ENCODE measurements at places on chromosomes 16 and 17. TPM values are rescaled to one million over a fixed set of nuclear protein-coding genes. Genes with fewer than 3 reads are reported as not detected.

DNA sequence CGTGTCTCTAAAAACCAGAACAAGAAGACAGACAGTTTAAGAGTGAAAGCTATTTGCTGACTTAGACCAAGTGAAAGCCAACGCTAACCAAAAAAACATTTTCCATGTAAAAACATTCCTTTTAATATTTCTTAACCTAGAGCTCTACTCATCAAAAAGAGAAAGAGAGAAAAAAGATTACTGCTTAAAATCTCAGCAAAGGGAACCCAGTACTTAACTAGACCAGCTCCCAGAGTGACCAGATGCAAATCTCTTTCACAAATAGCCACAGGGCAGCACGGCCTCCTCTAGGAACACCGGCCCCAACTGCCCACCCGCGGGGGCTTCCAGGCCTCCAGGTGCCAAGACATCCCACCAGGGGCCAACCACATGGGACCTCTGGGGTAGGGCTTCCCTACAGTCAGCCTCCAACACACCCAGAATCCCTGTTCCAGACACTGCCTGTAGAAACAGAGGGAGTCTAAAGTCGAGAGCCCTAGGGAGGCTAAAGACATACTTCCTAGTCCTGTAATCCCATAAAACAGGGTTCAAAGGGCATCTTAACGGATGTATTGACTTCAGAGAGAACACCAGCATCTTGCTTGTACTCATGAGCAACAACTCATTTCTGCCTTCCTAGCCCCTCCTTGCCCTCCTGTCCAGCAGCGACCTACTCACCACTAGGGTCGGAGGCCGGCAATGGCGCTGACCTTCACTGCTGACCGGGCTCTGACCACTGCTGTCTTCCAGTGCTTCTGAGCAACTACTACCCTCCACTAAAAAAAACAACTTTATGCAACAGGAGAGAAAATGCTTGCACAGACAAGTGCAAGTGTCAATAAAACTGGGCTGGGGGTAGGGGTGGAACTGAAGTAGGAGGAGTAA is 21.3 kb downstream of the ZCCHC14 start:
- H3K36me3 ChIP-seq = no peaks in the 10 kb centered on the region
- no peak overlapping the region for H3K4me3 ChIP-seq
- no peak for DNase-seq
- H3K4me1 ChIP-seq = peaks cover 1% of the 10 kb centered on the region
- no peaks in the 10 kb centered on the region for H3K27me3 ChIP-seq
- no peak overlapping the region for H3K27ac ChIP-seq

DNA sequence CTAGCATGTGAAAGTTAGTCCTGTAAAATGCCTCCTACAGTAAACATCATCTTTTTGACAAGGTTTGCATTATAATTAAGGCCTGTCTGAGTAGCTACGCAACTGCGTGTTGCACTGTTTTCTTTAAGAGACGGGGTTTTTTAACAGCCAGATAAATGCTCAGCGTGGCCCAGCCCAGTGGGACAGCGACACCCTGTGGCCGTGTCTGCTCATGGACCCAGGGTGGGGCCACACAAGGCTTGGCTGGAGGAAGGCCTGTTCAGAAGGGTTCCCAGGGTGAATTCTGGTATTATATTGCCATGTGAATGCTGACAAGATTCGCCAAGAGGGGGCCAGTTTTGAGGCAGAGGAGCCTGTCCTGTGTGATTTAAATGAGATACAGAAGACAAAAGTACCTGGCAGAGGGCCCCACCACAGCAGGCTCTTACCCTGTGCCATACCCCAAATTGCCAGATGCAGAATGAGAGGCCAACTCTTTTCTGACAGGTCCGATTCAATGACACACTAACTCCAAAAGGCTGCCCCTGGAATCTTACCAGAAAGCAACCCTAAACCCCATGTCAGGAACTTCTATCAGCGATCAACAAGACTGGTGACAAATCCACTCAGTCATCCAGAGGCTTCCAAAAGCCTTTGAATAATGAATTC is 65.9 kb upstream of the IRX6 start:
- no peak overlapping the region for H3K4me3 ChIP-seq
- peak; percentile 41 for DNase-seq
- H3K4me1 ChIP-seq = peaks cover 1% of the 10 kb centered on the region
- H3K27ac ChIP-seq = no peak overlapping the region

Gene NATD1
- 1.4 TPM for total RNA-seq

Gene NHLRC4
- total RNA-seq = 1.3 TPM
